ENCODE measurements at places on chromosomes 13 and 19. TPM values are rescaled to one million over a fixed set of nuclear protein-coding genes. Genes with fewer than 3 reads are reported as not detected.
A peak's percentile ranks its signal among the peaks of the same experiment; 100 is the strongest.

GRCh38 chr13:20126541-20127261 is 34.2 kb downstream of the GJA3 start:
- H3K36me3 ChIP-seq = no peaks in the 10 kb centered on the region
- H3K27me3 ChIP-seq = peaks cover 38% of the 10 kb centered on the region
- H3K4me1 ChIP-seq = peaks cover 9% of the 10 kb centered on the region
- H3K4me3 ChIP-seq = no peak overlapping the region
- no peak overlapping the region for H3K27ac ChIP-seq
- DNase-seq = no peak

DNA sequence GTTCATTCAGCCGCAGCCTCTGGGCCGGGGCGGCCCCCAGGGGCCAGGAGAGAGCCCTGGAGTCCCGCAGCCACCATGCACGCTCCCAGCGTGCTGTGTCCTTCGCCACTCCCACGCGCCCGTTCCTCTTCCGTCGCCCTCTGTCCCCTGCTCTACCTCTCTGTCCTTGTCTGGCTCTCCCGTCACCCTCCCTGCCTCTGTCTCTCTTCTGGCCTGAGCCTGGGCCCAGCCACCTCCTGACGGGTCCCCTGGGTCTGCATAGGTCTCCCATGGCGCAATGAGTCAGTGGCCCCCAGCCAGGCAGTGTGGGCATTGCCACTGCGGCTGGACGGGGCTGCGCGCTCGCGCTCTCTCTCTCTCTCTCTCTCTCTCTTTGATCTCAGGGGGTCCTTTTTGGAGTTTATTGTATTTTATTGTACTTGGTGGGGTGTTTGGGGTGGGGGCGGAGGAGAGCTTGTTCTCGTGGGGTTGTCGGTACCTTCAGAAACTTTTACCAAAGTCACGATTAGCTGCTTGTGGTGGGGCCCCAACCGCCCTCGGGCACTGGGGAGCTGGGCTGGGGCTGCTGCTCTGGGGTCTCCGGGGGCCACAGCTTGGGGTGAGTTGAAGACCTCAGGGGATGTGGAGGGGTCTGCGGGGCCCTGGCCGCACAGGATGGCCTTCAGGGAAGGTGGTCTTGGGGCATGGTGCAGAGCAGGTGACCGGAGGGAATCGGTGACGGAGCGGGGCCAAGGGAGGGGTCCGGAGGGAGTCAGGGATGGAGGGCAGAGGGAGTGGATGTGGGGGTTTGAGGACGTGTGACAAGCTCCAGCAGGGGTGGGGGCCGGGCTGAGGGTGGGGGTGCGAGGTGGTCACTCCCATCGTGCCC is 1.7 kb upstream of the TGFBR3L start:
- DNase-seq = no peak
- no peak overlapping the region for H3K27ac ChIP-seq
- H3K36me3 ChIP-seq = no peaks in the 10 kb centered on the region
- peaks cover 43% of the 10 kb centered on the region for H3K27me3 ChIP-seq
- H3K4me3 ChIP-seq = no peak overlapping the region

DNA sequence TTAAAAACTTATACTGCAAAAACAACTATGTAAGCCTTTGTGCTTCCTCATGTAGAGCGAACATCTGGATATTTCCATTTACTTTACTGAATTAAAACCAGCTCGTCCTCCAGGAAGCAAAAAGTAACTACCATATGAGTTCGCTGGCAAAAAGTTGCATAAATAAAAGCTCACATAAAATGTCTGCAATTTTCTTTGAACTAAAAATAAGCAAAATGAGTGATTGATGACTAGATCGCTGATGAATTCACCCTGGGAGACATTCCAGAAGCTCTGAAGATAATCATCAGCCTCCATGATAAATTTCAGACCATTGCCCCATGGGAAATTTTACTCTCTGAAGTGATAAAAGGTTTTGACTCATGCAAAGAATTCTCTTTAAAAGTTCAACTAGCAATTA is 67.3 kb upstream of the SACS start:
- H3K27me3 ChIP-seq = no peaks in the 10 kb centered on the region
- no peak overlapping the region for H3K4me3 ChIP-seq
- H3K36me3 ChIP-seq = no peaks in the 10 kb centered on the region
- H3K4me1 ChIP-seq = peaks cover 15% of the 10 kb centered on the region
- no peak for DNase-seq

DNA sequence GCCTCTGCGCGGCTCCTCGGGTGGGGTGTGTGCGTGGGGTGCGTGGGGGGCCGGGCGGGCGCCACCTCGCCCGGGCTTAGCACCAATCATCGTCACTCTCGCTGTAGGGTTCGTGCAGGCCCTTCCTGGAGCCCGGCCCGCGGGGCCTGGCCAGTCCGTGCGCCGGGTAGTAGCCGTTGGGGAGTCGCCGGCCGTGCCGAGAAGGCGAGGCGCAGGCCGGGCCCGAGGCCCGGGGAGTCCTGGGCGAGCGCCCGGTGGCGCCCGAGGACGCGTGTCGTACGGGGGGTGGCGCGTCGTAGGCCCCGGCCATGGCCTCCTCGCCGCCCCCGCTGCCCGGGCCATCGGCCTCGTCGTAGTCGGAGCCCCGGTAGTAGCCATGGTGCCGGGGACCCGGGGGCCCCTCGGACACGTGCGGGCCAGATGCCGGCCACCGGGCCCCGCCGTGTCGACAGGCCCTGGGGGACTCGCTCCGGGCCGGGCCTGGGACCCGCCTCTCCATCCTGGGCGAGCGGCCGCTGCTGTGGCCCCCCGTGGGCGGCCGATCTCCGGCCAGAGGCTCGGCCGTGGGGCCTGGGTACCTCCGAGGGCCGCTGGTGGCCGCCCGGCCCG is 57.1 kb downstream of the IER2 start:
- peak; percentile 72 for DNase-seq
- peaks cover 7% of the 10 kb centered on the region for H3K4me1 ChIP-seq
- no peaks in the 10 kb centered on the region for H3K27me3 ChIP-seq
- no peak overlapping the region for H3K4me3 ChIP-seq

- H3K4me1 ChIP-seq = peaks cover 23% of the 10 kb centered on the region
- no peaks in the 10 kb centered on the region for H3K36me3 ChIP-seq
- no peak overlapping the region for H3K27ac ChIP-seq
- no peaks in the 10 kb centered on the region for H3K27me3 ChIP-seq
Measured at GRCh38 chr13:97879646-97880310, 73.7 kb upstream of the IPO5 start.

- H3K27ac ChIP-seq = no peak overlapping the region
- H3K4me1 ChIP-seq = no peaks in the 10 kb centered on the region
- H3K4me3 ChIP-seq = no peak overlapping the region
- peaks cover 24% of the 10 kb centered on the region for H3K27me3 ChIP-seq
Measured at GRCh38 chr19:18898607-18899408, 2.9 kb upstream of the CERS1 start.

- DNase-seq = no peak
- no peak overlapping the region for H3K27ac ChIP-seq
- H3K4me1 ChIP-seq = peaks cover 26% of the 10 kb centered on the region
- H3K27me3 ChIP-seq = no peaks in the 10 kb centered on the region
- no peak overlapping the region for H3K4me3 ChIP-seq
Measured at GRCh38 chr13:101382701-101383100, 33.6 kb downstream of the NALCN start.

Gene ADGRE3
- not detected for total RNA-seq

Gene RTBDN
- 3.3 TPM for total RNA-seq

Measured in GM23338 (cell line).